Mucosa of gallbladder (tissue), 1 donor: ENCODE measurements at places on chromosomes 7 and 10. TPM values are rescaled to one million over a fixed set of nuclear protein-coding genes. Genes with fewer than 3 reads are reported as not detected.

ARHGEF35 gene
- 10.5 TPM for total RNA-seq

FHIP2A gene
- total RNA-seq, result 27.6 TPM

TWIST1 gene
- total RNA-seq, result 5.4 TPM

GRCh38 chr7:136136906-136137454, 159.8 kb upstream of the MTPN start:
- DNase-seq, result no peak

DNA sequence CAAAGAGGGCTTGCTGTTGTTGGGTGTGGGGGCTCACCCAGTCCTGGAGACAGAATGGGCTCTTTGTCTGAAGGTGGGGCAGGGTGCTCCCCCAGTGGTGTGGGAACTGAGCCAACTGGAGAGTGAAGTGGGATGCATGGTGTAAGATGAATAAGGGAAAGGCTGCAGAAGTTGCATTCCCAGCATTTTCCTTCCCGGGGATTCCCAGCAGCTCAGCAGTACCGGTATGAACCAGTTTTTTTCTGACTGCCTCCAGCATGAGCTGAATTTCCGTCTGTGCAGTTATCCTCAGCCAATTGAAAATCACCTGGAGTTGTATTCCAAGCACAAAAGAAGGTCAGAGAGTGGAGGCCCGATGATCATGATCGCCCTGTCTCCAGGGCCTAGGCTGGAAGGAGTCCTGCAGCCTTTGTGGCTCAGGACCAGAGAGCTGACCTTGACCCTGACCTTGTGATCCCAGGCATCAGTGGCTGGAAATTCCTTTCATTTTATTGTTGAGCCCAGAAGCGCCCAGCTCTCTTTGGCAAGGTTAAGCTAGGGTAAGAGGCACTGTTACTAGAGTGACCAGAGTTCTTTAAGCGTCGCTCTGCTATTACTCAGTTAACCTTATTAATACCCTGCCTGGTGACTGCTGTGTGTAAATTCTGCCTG, 33.4 kb downstream of the OGDH start:
- peak; percentile 56 for DNase-seq

- DNase-seq, result no peak
These were observed 85.1 kb upstream of the FAM20C start for GRCh38 chr7:107233-107632.

- no peak for DNase-seq
These were observed 55.3 kb upstream of the OPN4 start for GRCh38 chr10:86599041-86599440.
